Eye (tissue), 1 donor: ENCODE measurements at places on chromosomes 12 and 14.

DNA sequence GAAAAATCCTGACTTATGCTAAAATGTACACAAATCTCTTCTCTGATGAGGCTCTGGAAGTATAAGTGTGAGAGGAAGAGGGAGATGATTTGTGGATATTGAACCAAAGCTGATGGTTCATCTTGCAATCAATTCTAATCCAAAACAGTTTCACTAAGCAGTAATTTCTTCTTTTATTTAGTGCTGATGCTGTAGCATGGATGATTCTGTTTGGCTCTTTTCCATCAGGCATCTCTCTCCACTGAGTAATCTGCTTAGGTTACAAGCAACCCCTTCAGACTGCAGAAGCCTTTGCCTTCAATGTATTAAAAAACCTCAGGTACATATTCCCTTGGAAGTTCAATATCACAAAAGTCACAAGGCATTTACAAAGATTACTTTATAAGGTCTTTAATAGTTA is 159.1 kb upstream of the CCDC198 start:
- DNase-seq: no peak

- DNase-seq: peak; percentile 89
Observed at GRCh38 chr14:69151458-69152180, 1.3 kb downstream of the DCAF5 start.

GRCh38 chr12:91106283-91106682 is 5.0 kb downstream of the LUM start:
- DNase-seq: no peak

- DNase-seq: peak; percentile 35
Observed at GRCh38 chr14:35898217-35898775, 72.2 kb downstream of the BRMS1L start.

- DNase-seq: no peak
Observed at GRCh38 chr14:102315121-102315520, 4.4 kb upstream of the ZNF839 start.

DNA sequence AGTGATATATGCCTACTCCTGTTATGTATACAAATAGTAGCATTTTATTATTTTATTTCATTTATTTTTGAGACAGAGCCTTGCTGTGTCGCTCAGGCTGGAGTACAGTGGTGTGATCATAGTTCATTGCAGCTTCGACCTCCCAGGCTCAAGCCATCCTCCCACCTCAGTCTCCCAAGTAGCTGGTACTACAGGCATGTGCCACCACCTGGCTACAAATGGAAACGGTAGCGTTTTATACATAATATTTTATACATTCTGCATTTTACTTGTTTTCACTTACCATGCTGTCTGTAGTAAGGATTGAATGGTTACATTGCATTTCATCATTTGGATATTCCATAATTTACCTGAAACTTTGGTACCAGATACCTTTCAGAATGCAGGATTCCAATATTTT is 14.1 kb downstream of the C1R start:
- no peak for DNase-seq

GRCh38 chr12:31331242-31331641 is 5.3 kb upstream of the SINHCAF start:
- no peak for DNase-seq

- DNase-seq: peak; percentile 73
Observed at GRCh38 chr14:74478996-74479635, 14.0 kb downstream of the NPC2 start.

DNA sequence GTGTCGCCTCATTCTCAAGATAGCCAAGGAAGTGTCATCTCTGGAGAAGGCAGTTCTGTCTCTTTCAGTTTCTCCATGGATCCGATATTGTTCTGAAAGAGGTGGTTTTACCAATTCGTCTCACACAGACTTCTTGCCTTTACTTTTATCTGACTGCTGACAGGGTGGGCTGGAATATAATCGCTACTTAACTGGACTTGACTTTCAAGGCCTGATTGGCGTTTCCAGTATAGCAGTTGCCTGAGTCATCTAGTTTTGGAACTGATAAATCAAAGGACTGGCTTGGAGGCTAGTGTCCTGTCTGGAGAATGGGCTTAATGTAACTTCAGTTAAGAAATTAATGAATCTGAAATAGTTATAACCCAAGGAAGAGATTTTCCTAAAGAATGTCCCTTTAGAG is 21.6 kb downstream of the PRKCH start:
- DNase-seq: no peak

DNA sequence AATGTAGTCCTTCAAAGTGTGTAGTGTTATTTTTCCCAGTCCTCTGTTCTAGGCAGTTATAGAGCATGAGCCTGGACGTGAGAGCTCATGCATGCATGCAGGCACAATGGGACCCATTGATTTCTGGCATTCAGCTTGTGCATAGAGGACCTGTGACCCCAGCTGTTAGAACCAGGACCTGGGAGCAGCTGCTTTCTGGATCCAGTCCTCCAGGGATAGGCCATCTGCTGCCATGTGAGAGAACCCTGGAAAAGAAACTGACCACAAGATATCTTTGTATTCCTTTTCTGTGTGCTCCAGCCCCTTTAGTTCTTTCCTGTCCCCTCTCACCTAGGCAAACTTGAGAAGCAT is 76.9 kb downstream of the SUSD6 start:
- DNase-seq: peak; percentile 87

- no peak for DNase-seq
Observed at GRCh38 chr12:10807186-10807585, at the start of gene TAS2R8. TSS of gene TAS2R8 (minus strand) at chr12:10807286. CDS start at chr12:10806980, 306 bp downstream.

DNA sequence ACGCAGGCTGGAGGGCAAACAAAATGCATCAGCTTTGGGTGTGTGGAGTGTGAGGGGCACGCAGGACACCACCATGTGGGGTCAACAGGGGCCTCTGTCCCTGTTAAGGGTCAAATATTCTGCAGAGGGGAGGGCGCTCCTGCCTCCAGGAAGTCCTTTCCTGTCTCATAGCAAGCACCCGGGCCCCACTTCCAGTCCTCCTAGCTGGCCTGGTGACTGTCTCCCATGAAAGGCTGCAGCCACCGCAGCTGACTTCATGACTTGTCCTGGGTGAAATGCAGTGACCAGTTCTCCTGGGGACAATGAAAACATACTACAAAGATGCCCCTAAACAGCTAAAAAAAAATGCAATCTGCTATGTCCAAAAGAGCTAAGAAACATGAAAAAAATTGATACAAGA is 53.6 kb downstream of the LGMN start:
- no peak for DNase-seq

DNA sequence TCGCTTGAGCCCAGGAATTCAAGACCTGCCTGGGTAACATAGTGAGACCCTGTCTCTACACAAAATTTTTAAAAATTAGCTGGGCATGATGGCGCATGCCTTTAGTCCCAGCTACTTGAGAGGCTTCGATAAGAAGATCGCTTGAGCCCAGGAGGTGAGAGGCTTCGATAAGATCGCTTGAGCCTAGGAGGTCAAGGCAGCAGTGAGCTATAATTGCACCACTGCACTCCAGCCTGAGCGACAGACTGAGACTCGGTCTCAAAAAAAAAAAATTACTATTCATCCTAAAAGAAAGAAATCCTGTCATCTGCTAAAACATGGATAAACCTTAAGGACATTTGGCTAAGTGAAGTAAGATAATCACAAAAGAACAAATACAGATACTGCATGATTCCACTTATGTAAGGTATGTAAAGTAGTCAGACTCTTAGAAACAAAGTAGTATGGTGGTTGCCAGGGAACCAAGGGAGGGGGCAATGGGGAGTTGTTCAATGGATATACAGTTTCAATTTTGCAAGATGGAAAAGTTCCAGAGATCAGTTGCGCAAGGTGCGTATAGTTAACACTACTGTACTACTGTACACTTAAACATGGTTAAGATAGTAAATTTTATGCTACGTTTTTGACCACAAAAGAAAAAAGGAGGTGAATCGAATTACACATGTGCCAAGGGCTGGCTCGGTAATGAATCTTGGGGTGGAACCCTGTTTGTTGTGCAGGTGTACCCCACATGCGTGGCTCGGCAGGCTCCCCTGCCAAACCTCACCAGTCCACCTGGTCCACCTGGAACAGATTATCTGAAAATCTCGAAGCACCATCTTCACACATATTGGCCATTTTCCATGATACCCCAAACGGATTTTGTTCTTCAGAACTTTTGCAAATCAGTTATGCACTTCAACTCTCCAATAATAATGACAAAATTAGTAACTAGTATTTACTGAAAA is 18.3 kb upstream of the ATP2A2 start:
- no peak for DNase-seq

DNA sequence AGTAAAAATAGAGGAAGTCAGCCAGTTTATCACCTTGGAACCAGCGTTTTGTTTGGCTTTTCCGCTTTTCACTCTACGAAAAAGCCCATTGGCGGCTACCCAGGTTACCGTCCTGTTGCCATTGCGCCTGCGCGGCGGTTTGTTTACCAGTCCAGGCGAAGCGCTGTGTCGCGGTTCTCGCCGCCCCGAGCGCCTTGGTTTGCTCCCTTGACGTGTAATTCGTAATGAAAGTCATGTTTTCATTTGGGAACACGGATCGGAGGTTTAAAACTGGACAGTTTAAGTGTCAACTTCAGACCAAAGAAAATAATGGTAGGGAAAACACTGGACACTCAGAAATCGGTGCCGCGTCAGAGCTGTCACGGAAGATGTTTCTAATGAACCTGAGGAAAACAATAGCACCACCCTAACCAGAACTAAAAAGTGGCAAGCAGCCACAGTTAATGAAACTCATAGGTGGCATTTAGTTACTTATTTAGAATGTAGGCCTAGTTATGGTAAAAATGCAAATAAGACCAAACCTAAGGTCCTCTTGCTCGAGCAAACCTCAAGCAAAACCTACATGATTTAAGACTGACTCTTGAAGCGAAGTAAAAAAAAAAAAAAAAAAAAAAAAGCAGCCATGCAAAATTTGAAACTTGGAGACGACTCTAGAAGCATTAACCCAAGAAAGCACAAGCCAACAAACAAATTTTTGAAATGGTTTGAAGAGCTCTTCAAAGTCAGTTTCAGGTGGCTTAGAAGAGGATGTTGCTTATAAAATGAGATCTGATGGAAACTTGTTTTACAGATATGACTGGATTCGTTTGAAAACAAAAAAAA is 790 bp upstream of the GPR19 start:
- DNase-seq: peak; percentile 96

GRCh38 chr12:108779998-108780688 is 48.8 kb upstream of the CORO1C start:
- DNase-seq: no peak

DNA sequence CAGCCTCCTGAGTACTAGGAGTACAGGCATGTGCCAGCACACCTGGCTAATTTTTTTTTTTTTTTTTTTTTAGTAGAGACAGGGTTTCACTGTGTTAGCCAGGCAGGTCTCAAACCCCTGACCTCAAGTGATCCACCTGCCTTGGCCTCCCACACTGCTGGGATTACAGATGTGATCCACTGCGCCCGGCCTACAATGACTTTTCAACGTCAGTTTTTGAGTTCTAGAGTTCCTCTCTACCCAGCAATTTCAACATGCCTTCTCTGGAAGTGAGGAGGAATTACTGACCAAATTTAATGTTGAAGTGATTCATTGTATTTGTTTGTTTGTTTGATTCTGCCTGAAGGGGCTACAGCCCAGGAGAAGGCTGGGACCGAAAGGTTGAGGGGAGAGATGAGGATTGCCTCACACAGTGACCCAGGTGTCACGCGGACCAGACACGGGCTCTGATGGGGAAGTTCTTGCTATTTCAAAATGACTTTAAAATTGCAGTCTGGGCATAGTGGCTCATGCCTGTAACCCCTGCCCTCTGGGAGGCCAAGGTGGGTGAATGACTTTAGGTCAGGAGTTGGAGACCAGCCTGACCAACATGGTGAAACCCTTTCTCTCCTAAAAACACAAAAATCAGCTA is 8.6 kb upstream of the DENR start:
- DNase-seq: no peak

DNA sequence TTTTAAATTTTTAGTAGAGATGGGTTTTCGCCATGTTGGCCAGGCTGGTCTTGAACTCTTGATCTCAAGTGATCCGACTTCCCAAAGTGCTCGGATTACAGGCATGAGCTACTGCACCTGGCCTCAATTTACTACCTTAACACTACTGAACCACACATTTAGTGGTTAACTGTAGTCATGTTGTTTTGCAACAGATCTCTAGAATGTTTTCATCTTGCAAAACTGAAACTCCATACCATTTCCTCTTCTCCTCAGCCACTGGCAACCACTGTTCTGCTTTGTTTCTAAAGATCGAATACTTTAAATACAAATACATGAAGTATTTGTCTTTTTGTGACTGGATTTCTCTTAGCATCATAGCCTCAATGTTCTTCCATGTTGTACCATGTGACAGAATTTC is 15.4 kb upstream of the SMCO2 start:
- DNase-seq: no peak

- DNase-seq: no peak
Observed at GRCh38 chr12:125824276-125824675, 759.0 kb downstream of the AACS start.

- no peak for DNase-seq
Observed at GRCh38 chr12:115620816-115621215, 656.7 kb downstream of the MED13L start.
